OCI-M1 (cell line): ENCODE measurements at places on chromosomes 6 and 20.

DNA sequence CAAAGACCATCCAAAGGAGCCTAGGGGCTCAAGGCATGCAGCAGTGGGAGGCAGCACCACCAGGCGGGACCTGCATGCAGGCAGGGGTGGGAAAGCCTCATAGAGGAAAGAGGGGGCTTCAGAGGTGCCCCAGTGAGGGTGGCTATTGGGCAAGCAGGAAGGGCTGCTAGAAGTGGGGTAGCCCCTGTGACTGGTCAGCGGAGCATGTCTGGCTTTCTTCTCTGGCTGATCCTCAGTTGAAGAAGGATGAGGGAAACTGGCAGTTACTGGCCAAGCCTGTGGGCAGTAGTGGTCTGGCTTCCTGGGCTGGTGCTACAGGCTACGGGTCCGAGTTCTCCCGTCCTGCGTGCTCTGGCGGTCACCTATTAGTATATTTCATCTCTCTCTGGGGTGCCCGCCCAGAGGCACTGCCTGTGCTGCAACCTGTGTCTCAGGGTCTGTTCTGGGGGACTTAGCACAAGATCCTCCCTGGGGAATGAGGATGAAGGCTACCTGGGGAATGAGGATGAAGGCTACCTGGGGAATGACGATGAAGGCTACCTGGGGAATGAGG, 35.9 kb upstream of the CST7 start:
- DNase-seq, result no peak

- DNase-seq, result peak; percentile 84
Measured at GRCh38 chr6:36862164-36862847, 12.3 kb downstream of the PPIL1 start.

DNA sequence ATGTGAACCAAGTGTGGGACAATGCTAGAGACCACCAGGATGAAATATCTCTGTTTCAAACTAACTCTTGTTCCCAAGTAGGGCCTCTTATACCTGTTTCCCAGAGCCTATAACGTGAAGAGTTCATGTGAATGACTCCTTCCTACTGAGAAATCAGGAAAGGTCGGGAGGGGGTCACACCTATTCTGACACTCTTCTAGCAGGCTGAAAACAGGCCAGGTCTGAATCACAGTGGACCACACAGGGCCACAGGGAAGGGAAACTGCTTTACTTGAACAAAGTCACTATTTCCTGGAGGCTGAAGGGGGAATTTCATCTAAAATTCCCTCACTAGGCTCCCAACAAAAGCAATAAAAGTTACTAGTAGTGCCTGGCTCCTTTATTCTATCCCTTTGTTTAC, 88.4 kb upstream of the BMP2 start:
- no peak for DNase-seq

DNA sequence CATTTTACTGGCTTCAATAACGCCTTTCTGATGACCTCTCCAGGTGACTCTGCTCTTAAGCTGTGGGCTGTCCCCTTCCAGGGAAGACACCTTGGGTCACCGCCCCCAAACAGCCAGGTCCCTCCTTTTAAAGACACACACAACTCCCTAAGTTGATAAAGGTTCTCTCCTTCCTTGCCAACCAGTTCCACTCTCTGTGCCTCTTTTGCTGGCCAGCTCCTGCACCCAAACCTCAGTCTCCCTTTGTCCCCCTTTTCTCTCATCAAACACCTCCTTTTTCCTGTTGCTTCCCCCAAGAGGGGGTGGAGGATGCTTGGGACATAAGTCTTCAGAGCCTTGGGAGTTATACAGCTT, 1.0 kb downstream of the NCOA6 start:
- DNase-seq, result peak; percentile 83

- no peak for DNase-seq
Measured at GRCh38 chr6:42099340-42100028, 42.9 kb downstream of the C6orf132 start.

DNA sequence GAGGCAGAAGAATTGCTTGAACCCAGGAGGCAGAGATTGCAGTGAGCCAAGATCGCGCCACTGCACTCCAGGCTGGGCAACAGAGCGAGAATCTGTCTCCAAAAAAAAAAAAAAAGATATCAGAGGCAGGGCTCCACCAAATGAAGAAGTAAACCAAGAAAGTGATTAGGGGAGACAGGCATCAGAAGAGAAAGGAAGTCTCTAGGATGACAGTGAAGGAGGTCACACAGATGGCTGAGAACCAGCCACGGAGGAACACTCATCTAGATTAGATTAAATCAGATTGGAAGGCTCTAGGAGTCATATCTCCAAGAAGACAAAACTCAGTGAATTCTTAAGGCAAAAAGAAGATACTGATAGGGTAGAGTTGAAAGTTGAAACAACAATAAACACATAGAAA, 102.2 kb upstream of the CCDC28A start:
- no peak for DNase-seq

GRCh38 chr20:9480066-9480465, 34.3 kb upstream of the LAMP5 start:
- DNase-seq, result no peak

DNA sequence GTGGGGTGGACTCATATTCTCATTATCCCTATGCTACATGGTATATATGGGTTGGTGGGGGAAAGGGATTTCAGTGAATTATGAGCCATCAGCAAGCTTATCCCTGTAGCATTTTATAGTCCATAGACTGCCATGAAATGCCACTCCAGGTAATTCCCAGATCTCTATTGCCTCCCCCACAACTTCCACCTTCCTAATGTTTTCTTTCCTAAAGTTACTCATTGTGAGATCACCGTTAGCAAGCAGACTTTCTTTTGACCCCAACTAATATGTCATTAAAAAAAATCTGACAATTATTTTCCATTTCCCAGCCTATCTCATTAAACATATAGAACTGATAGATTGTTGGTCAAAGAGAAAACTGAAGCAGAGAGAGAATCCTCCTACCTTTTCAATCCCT, 40.7 kb upstream of the TBX18 start:
- no peak for DNase-seq

GRCh38 chr20:14633507-14633906, 296.1 kb upstream of the FLRT3 start:
- DNase-seq, result no peak

DNA sequence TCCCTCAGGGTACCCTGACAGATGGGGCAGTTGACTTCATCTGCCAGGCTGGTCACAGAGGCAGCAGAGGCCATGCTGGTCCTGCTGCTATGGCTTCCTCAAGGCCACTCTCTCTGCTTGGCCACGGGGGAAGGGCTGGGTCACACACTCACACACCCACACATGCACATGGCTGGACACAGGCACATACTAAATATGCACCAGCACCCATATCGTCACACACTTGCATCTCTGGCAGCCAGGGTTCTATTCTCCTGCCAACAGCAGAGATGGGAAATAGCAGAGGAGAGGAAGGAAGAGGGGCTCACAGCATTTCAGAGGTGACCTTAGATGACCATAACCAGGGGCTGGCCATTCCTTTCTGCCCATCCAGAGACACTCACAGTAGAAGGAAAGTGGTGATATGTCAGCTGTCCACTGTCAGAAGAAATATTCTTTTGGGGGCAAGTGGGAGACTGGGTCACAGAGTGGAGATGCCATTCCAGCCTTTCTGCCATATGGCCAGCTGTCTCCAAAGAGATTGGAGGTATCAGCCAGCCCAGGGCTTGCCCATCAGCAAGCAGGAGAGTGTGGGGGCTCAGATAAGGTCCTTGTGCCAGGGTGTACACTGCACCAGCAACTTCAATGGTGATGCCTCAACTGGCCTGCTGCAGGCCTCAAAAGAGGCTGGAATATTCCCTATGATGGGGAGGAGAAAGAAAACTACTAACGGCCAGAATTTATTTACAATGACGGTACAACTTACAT, at the start of gene TRIM10:
TSS of gene TRIM10 (minus strand) at position 427 of the 747 bp plus-strand sequence. CDS start at position 74, 353 bp downstream.
- peak; percentile 45 for DNase-seq

DNA sequence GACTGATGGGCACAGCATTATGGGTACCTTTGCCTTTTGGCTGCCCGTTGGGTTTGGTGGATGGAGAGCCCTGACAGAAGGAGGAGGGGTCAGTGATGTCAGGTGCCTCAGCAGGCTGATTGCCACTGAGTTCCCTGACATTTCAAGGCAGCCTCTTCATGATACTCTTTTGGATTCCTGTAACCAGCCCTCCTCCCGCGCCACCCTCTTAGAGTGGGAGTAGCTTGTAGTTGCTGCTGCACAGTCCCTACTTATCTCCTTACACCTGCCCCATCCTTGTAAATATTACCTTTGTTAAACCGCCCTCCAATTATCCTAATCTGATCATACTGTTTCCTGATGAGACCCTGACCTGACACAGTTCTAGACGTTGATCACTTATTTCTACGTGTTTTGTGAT, 140.0 kb downstream of the CFAP61 start:
- no peak for DNase-seq

DNA sequence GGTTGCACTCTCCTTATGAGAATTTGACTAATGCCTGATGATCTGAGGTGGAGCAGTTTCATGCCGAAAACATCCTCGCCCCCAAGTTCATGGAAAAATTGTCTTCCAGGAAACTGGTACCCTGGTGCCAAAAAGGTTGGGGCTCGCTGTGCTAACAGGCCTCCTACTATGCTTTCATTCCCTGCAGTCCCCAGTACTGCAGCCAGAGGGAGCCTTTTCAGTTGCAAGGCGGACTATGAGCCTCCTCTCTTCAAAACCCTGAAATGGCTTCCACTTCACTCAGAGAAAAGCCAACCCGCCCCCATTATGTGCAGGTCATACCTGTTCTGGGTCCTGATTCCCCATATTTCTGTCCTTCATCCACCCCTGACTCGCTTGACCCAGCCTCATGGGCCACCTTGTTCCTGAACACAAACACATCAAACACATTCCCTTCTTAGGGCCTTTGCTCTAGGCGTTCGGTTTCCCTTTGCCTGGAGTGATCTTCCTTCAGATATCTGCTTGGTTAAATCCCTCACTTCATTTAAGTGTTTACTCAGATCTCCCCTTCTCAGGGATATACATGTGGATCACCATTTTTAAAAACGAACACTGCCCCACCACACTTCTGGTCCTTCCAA, 173.7 kb downstream of the PHACTR1 start:
- peak; percentile 47 for DNase-seq

DNA sequence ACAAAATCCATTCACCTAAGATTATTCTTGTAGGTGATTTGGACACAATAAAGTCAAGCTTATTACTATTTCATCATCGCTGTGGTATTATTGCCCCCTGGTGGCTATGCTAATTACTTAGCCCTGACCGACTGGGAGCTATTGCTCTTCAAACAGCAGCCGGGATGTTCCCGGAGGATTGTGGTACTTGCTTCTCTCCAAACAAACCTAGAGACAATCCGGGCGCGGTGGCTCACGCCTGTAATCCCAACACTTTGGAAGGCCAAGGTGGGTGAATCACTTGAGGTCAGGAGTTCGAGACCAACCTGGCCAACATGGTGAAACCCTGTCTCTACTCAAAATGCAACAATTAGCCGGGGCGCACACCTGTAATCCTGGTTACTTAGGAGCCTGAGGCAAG, 15.4 kb upstream of the STMND1 start:
- DNase-seq, result peak; percentile 70

GRCh38 chr6:37206622-37207021, 36.7 kb downstream of the PIM1 start:
- no peak for DNase-seq

DNA sequence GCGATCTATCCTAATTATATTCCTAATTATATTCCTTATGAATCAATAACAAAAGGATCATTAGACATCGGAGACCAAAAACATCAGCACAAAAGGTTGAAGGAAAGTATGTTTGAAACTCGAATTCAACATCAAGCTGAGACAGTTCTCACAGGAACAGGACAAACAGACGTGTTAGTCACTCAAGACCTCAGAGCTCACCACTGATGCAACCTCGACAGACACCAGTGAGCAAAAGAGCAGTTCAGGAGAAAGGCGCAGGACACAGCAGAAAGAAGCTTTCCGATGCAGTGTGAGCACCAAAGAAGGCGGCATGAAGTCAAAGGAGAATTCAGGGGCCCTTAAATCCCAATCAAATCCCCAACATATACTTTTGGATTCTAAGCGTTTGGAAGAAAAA, 6.3 kb upstream of the RAMACL start:
- DNase-seq, result no peak

DNA sequence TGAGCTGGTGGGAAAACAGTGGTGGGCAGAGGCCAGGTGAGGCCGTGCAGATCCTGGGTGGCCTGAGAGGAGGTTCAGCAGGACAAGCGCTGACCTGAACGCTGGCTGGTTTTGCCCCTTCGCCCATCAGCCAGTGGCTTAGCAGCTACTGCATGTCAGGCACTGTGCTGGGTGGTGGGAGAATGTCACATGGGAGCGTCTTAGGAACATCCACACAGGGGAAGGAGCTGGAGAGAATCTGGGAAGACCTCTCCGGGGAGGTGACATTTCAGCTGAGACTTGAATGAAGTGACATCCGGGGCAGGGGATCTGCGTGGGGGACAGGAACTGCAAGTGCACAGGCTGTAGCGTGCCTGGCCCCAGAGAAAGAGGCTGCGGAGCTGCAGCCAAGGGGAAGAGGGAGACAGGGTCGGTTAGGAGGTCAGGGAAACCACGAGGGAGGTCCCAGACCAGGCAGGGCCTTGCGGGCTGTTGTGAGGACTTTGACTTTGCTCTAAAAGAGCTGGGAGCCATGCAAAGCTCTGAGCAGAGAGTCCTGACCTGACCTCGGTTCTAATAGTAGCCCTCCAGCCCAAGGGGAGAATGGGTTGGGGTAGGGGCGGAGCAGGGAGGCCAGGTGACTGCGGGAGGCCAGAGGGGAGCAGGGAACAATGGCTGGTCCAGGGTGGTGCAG, 156.8 kb upstream of the PTPN1 start:
- DNase-seq, result no peak

DNA sequence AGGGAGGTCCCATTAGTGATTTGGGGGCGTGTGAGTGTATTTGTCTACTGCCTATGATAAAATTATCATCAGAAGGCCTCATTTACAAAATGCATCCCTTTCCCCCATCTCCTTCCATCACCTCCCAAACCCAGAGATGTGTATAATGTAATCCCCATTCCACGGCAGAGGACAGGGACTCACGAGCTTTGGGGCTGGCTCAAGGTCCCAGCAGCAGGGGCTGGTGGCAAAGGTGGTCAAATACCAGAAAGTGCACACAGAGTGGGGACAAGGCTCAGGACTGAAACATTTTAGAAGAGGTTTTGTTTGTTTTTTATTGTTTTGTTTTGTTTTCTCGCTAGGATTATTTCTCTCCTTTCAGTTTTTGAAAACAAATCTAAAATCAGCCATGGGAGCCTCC, 68.5 kb upstream of the TOP1 start:
- no peak for DNase-seq
